GM23248 (cell line): ENCODE measurements at places on chromosomes 2 and 18.

GRCh38 chr2:151823651-151824050 is 4.6 kb downstream of the ARL5A start:
- peak; percentile 24 for DNase-seq

DNA sequence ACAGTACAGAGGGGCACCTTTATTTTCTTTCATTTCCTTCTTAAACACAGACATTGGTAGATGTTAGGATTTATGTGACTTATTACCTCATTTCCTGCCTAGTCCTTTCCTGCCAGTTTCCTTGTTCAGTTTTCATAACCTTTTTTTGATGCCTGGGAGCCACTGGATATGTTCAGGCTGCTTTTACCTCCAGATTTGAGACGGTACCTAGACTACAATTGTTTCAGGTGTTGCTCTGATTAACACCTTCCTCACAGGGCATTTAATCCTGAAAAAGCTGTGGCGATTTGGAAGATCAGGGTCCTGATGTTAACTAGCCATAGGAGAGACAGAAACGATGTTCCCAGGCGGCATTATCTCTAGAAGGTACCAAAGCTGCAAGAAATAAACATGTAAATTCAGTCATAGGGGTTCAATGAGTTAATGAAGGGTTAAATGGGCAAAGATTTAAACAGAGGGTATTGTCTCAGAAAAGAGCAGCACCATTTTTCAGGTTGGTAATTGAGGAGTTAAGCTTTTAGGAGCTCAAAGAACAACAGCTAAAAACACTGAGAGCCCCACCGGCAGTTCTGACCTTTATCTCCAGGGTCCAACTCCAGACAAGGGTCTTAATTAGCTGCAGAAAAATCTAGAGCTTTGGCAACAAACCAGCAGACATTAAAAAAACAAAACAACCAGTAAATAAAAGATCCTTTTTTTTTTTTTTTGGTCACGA is 93.3 kb downstream of the HRH4 start:
- no peak for DNase-seq

DNA sequence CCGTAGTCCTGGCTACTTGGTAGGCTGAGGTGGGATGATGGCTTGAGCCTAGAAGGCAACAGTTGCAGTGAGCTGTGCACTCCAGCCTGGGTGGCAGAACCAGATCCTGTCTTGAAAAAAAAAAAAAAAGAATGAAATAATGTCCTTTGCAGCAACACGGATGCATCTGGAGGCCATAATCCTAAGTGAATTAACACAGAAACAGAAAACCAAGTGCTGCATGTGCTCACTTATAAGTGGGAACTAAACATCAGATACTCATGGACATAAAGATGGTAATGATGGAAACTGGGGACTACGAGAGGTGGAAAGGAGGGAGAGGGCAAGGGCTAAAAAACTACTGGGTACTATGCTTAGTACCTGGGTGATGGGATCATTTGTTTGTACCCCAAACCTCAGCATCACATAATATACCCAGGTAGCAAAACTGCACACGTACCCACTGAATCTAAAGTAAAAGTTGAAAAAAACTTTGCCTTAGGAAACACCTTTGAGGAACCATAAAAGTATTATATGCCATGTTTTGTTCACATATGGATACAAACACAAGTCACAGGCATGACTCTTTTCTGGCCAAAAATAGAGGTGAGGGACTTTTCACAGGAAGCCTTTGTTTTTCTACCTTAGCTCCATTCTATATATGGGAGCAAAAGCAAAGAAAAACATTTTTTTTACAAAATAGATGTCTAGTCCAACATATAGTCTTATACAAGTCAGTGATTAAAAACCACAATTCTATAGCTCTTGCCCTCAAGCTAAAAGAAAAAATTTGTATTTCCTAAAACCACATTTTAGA is 36.6 kb downstream of the GPR155 start:
- no peak for DNase-seq

- DNase-seq, result peak; percentile 52
These were observed 69.7 kb upstream of the SULT1C3 start for GRCh38 chr2:108169982-108170625.

GRCh38 chr18:23468753-23469459 is 15.8 kb downstream of the RIOK3 start:
- no peak for DNase-seq

DNA sequence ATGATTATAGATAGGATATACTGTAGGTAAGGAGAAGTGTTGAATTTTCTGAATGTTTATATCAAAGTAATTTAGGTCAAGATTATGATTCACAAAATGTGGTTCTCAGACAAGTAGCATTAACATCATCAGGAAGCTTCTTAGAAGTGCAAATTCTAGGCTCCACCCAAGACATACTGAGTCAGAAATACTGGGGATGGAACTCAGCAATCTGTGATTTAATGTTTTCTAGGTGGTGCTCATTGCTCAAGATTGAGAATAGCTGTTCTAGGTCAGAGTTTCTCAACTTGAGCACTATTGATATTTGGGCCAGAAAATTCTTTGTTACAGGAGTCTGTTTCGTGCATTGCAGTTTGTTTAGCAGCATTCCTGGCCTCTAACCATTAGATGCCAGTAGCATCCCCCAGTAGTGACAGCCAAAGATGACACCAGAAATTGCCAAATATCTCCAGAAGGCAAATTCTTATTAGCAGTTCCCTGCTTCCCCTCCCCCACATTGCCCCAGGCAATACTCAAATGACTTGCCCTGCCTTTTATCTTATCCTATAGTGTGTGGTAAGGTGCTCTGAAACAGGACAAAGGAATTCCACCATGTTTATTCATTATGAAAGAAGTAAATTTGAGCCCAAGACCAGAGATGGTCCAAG is 1001.2 kb downstream of the DPP10 start:
- DNase-seq, result no peak

DNA sequence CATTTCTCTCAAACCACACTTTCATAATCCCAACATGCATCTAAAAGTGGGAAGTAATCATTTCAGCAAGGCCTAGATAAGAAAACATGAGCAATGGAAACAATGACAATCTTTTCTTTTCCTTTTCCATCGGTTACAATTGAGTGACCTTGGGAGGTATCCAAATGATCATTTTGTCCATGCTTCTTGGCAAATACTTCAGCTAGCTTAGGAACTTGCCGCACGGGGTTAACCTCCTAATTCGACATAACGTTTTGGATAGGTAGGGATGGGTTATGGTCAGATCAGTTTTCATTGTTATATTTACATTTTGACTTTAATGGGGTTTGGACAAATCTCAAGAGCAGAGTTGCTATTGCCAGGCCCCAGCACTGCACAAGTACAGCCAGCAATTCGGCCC is 4.6 kb upstream of the PTPRM start:
- DNase-seq, result no peak

GRCh38 chr2:176665086-176665485 is 395.8 kb downstream of the MTX2 start:
- no peak for DNase-seq

GRCh38 chr18:35158728-35159450 is 81.9 kb upstream of the ZNF397 start:
- no peak for DNase-seq

- DNase-seq, result no peak
These were observed 107.8 kb upstream of the DAPL1 start for GRCh38 chr2:158687315-158687714.

DNA sequence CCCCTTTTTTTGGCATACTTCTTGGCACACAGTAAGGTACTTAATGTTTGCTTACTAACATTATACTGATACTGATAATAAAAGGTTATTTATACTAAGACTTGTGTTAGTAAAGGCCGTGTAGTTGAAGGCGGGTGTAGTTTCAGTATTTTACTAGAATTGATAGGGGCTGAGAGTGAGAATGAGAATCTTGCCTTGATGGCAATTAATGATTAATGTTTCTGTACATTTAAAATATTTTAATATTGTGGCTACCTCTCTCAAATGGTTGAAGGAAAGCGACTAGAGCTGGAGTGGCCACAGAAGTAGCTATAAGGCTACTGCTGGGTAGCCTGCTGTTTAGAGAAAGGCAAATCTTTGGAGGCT is 29.3 kb downstream of the PELI1 start:
- no peak for DNase-seq

- peak; percentile 99 for DNase-seq
These were observed 133.3 kb downstream of the GFPT1 start for GRCh38 chr2:69253611-69254301.

GRCh38 chr2:60213865-60214625 is 339.4 kb downstream of the BCL11A start:
- DNase-seq, result peak; percentile 64

DNA sequence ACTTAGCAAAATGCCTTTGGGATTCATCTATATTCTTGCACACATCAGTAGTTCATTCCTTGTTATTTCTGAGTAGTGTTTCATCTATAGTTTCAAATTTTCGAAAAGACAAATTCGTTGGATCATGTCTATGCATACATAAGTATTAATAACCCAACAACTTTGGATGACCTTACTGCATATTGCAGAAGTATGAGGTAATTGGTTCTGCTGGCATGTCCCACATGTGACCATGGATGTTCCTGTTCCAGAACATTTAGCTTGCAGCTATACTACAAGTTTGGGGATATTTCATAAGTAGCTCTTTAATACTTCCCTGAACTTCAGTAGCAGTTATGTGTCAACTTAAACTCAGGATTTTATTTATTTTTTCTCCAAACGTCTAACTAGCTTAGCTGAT is 44.9 kb downstream of the APLF start:
- DNase-seq, result no peak

GRCh38 chr2:211609127-211609526 is 929.5 kb downstream of the ERBB4 start:
- no peak for DNase-seq

DNA sequence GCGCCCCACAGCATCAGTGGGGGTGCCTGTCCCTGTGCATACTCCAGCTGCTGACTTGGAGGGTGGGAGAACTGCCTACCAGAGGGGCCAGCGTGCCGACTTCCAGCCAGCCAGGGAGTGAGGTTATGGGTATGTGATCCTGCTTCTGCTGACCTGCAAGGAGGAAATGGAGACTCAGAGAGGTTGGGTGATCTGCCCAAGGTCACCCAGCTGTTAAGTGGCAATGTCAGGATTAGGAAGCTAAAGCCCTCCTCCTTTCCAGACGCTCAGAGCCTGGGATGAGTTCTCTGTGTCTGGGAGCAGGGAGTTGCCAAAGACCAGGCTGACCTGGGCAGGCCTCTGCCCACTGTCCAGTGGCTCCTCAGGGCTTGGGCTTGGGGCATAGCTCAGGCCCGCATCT is 169.6 kb downstream of the GLI2 start:
- no peak for DNase-seq

DNA sequence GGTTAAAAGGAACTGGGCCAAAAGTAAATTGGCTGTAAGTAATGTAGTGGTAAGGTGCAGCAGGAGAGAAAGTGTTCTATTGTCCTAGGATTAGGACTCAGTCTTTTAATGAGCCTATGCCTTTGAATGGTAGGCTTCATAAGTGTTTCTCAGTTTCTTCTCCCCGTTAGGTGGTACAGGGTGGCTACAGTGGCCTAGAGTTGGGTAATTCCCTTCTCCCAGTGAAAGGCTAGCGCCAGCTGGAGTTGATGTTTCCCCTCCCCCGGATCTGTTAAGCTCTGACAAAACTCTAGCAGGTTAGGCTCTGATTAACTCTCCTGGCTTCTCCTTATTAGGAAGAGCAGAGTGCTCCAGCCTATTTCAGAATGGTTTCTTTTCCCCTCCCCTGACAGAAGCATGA is 127.7 kb downstream of the DNAH6 start:
- no peak for DNase-seq

DNA sequence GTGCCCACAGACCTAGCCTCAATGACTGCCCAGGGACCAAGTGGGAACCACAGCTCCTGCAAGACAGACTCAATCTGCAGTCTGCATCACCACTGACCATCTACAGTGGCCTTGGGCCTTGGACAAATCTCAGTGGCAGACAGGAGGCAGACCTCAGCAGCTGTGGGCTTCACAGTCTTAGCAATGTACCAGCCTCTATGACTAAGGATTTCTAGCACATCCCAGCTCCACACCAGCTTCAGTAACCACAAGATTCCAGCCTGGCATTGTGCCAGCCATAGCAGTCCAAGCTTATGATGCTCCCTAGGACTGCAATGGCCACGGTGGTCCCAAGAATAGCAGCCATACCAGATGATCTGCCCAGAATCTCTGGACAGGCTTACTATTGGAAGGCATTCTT is 19.6 kb upstream of the WDR75 start:
- peak; percentile 60 for DNase-seq

DNA sequence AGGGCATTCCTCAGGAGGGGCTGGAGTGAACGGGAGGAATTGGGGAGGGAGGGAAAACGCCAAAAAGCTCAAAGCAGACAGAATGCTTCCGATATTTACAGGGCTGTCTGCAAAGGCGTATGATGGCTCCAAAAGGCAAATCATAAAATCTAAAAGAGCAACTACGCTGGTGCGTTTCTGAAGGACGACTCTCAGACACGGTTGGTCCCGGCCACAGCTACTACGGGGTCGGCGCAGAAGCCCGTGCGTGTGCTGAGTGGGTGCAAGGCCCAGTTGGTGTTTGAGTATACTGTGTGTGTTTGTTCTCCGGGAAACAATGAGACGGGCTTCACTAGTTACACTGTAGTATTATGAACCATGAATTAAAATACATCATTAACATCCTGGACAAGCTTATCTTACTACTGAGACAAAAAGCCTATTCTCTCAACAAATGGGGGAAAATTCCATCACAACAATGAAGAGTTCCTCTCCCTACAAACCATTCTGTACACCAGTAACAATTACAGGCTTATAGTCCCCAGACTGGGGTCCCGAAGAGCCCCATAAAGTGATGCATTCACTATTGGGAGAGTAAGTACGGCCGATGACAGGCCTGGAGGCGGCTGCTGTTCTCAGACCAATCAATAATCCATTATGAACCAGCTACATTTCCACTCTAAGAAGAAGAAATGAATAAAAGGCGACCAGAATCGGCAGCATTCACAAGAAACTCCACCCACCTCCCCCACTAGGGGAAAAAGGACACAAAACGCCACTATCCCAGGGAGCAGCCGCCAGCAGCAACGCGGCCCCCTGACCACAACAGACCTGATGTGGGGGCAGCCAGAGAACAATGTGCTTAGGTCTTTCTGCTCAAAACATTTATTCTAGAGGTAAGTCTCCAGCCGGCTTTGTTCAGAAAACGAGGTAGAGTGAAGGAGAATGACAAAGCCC is 43.4 kb downstream of the ZNF516 start:
- peak; percentile 66 for DNase-seq

DNA sequence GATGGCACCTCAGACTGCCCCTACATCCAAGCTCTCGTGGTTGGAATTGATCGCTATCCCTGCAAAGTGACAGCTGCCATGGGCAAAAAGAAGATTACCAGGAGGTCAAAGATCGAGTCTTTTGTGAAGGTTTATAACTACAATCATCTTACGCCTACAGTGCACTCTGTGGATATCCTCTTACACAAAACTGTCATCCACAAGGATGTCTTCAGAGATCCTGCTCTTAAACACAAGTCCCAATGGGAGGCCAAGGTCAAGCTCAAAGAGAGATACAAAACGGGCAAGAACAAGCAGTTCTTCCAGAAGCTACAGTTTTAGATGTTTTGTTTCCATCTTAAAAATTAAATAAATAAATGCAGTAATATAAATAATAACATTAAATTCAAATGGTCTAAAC is 45.4 kb downstream of the INO80D start:
- no peak for DNase-seq

- no peak for DNase-seq
These were observed 7.1 kb downstream of the PTMA start for GRCh38 chr2:231715499-231715837.

- no peak for DNase-seq
These were observed 9.0 kb downstream of the OBSL1 start for GRCh38 chr2:219562049-219563020.

- no peak for DNase-seq
These were observed at the start of gene ATP6V1B1 for GRCh38 chr2:70935468-70936164. TSS of gene ATP6V1B1 (plus strand) at chr2:70935900. CDS start at chr2:70935955, 55 bp downstream.
